ENCODE measurements at places on chromosomes 1 and 21.

DNA sequence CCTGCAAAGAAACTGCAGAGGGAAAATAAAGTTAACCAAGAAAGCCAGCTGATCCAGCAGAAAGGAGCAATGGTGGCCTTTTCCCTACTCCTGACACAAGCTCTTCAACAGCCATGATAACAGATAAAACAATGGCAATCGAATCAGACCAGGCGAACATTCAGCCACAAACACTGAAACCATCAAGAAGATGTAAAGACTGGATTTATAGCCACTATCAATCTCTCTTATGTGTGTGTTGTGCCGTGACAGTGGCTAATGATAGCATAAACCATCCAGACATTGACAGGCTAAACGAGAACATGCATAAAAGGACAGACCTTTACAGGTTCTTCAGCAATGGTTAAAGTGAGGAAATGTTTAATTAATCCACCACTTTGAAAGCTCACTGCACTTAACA, 78.1 kb upstream of the RAB4A start:
- no peak for DNase-seq

DNA sequence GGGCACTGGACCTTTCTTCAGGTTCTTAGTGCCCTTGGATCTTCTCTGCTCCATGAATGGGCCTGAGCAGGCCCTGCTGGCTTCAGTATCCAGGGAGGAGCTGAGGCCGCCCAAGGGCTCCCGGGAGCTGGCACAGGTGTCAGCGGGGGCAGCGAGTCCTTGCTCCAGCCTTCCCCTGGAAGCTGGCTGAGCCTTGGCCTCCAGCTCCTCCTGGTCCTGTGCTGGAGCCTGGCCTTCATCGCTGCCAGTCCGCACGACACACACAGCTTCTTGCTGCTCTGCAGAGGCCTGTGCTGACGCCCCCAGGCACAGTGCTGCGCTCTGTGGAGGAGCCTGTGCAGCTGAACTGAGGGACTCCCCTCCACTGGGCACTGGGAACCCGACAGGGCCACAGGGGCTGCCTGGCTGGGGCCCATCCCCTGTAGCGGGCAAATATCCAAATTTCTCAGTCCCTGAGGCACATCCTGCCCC, 1.7 kb downstream of the SPOCD1 start:
- DNase-seq = no peak

GRCh38 chr21:45381865-45382696, 22.9 kb upstream of the COL18A1 start:
- DNase-seq = no peak

GRCh38 chr1:200139661-200140250, 112.2 kb downstream of the NR5A2 start:
- peak; percentile 31 for DNase-seq

DNA sequence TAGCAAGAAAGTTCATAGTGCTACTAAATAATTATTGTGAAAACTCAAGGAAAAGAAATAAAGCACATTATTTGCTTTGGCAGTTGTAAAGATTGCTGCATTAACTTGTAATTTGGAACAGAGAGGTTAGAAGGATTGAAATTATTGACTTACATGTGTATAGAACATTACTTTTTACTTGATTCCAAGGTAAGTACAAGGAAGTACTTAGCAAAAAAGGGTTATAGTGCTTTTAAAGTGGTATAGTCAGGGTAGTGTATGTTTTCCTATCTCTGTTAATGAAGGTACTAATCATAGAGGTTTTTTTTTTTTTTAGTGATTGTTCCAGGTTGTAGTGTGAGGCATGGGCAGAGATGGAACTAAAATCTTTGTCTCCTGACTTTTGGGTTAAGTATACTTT, 29.4 kb downstream of the MAN1A2 start:
- DNase-seq = no peak

DNA sequence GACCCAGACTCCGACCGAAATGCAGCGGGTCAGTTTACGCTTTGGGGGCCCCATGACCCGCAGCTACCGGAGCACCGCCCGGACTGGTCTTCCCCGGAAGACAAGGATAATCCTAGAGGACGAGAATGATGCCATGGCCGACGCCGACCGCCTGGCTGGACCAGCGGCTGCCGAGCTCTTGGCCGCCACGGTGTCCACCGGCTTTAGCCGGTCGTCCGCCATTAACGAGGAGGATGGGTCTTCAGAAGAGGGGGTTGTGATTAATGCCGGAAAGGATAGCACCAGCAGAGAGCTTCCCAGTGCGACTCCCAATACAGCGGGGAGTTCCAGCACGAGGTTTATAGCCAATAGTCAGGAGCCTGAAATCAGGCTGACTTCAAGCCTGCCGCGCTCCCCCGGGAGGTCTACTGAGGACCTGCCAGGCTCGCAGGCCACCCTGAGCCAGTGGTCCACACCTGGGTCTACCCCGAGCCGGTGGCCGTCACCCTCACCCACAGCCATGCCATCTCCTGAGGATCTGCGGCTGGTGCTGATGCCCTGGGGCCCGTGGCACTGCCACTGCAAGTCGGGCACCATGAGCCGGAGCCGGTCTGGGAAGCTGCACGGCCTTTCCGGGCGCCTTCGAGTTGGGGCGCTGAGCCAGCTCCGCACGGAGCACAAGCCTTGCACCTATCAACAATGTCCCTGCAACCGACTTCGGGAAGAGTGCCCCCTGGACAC, 534 bp downstream of the C1orf56 start:
- peak; percentile 56 for DNase-seq

- no peak for DNase-seq
These were observed 11.5 kb upstream of the CFAP45 start for GRCh38 chr1:159911326-159912070.

DNA sequence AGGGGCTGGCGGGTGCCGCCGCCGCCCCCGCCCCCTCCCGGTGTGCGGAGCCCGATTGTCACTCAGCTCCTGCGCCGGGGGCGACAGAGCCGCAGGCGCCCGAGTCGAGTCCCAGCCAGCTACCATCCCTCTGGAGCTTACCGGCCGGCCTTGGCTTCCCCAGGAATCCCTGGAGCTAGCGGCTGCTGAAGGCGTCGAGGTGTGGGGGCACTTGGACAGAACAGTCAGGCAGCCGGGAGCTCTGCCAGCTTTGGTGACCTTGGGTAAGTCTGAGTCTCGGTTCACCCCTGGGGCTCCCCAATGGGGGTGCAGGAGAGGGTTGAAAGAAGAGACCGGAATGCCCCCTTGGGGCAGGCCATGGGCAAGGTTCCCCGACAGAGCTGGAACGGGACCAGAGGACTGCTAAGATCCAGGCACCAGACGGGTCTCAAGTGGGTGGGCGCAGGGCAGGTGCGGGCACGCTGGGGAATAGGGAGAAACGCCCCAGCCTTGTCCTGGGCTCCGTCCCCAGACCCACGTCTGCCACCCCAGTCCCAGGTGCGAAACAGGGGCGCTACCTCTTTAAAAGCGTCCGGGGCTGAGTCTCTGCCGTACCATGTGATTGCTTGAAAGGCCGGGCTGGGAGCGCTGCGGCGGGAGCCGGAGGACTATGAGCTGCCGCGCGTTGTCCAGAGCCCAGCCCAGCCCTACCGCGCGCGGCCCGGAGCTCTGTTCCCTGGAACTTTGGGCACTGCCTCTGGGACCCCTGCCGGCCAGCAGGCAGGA, at the start of gene ADORA1:
TSS of gene ADORA1 (plus strand) at position 61 of the 765 bp plus-strand sequence. CDS start 1,116 bp downstream, outside the sequence.
- DNase-seq = no peak

- no peak for DNase-seq
These were observed 89.8 kb upstream of the ARHGAP29 start for GRCh38 chr1:94327001-94327690.

GRCh38 chr1:177053648-177054047, 110.9 kb downstream of the ASTN1 start:
- DNase-seq = no peak

DNA sequence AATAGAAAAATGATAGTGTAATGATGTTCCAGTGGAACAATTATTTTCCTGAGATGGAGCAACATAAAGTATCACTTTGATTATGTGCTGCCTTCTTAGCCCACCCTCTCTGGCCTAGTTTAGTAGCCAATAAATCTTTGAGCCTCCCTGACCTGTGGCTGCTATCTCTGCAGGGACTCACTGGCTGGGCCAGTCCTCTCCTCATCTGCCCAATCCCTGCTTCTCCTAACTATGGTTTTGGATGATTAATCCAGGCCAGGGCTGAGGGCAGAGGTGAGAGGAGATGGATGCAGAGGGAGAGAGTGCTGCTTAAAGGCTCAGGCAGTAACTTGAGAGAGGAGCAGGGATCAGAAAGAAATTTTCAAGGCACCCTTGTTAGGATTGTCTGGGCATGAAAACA, 89.0 kb upstream of the CD34 start:
- no peak for DNase-seq

DNA sequence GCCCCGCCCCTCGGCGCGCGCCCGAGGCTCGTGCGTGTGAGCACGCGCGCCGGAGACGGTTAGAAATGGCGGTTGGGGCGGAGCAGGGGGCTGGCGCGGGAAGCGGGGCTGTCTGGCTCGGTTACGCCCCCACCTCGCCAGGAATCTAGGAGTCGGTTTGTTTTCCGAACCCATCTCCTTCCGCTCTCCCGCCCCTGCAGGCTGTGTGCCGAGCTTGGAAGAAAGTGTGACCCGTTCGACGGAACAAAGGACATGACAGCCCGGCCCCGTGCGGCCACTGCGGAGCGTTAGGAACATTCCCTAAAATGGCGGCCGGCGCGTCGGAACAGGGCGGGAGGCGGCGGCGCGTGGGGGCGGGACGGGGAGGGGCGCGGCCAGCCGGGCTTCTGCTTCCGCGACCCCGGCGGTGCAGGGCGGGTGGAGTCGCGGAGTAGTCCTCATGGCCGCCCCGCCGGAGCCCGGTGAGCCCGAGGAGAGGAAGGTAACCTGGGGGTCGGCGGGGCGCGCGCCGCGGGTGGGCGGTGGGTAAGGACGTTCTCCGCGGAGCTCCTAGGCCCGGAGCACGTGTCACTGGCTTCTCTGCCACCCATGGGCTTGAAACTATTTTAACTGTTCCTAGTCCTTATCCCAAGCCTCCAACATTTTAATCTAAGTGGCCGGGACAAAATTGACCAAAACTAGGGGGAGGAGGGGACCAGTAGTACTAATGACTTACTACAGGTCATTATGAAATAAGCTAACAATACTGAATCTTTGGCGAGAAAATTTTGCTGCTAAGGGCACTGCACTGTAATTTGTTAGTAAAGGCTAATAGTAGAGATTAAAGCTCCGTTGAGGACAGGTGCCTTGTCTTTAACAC, at the start of gene COX20:
TSS of gene COX20 (plus strand) at position 383 of the 859 bp plus-strand sequence. CDS start at position 440, 57 bp downstream.
- peak; percentile 93 for DNase-seq

DNA sequence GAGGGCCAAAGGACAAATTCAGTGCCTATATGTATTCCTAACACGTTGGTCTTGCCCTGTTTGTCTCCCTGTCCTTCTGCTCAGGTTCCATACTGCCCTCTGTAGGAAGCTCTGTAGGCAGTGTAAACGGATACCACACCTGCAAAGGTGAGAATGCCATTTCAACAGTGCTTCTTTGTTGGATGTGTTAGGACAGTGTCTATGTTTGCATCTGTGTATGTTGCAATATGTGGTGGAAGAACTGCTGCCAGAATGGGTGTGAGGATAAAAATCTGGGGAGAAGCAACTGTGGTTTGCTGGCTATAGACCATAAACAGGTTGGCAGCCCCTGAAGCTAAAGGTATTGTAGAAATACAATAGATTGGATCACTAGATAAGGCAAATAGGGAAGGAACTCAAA, 113.1 kb upstream of the BMP8A start:
- DNase-seq = no peak

DNA sequence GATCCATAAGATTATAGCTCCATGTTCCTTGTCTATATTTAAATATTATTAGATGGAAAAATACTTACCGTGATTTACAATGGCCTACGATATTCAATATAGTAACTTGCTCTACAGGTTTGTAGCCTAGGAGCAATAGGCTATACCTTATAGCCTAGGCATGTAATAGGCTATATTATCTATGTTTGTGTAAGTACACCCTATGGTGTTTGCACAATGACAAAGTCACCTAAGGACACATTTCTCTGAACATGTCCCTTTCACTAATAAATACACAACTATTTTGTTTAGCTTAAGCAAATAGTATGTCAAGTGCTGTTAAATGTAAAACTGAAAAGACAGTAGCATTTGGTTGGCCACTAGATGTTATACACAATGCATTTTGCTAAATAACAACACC, 248.9 kb upstream of the ADGRL4 start:
- DNase-seq = no peak

- no peak for DNase-seq
These were observed 1.4 kb downstream of the PROK1 start for GRCh38 chr1:110452330-110452729.

DNA sequence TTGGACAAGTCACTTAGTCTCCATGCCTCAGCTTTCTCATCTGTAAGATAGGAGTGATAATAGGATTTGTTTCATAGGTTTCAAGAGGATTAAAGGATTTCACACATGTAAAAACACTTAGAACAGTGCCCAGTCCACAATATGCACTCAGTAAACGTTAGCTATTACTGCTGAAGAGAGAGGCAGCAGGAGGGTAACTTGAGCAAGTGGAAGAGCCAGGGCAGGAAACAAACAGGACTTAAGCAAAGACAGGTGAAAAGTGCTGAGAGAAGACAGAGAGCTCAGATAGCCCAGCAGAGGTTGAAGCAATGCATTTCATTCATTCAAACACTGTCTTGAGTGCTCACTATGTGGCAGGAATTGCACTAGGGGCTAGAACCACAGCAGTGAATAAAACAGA, 21.1 kb upstream of the H3-3A start:
- no peak for DNase-seq

GRCh38 chr1:1128454-1129139, 12.7 kb upstream of the C1orf159 start:
- DNase-seq = no peak

DNA sequence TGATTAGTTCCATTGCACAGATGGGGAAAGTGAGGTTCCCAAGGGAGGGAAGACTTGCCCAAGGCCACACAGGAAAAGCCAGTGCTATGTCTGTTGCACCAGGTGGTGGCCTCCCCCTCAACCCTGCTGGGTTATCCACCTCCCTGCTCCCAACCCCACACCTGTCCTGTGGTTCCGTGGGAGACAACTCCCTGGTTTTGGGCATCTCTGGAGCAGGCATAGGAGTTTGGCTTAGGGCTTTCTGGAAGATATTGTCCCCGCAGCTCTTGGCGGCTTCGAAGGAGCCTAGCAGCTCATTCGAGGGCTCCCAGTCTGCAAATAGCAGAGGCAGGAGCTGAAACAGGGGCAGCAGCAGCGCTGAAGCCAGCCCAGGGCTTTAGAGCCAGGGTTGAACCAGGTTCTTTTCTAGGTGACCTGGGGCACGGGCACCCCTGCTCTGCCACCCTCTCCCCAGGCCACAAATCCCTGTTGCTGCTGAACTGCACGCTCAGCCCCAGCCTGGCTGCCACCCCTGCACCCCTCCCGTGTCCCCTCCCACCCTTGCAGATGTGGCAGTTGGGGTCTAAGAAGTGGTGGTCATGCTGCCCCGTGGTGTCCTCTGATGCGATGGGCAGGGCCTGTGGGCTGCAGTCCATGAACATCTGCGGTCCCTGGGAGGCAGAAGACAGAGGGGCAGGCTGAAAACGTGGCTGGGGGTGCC, 22.1 kb downstream of the SPOCD1 start:
- DNase-seq = no peak

Measured in naive B cell (primary cell).